Left renal cortex interstitium (tissue), 4 donors: ENCODE measurements at places on chromosomes 6 and 20.
A peak's percentile ranks its signal among the peaks of the same experiment; 100 is the strongest.

GRCh38 chr6:100468016-100468622 lies 3.4 kb upstream of the SIM1 start:
- DNase-seq, result no peak

- no peak for DNase-seq
These were observed 38.0 kb downstream of the C20orf203 start for GRCh38 chr20:32635764-32636163.

GRCh38 chr6:134477991-134478635 lies 160.2 kb upstream of the SGK1 start:
- no peak for DNase-seq

GRCh38 chr20:47989957-47990356 lies 204.7 kb upstream of the SULF2 start:
- peak; percentile 45 for DNase-seq

GRCh38 chr20:35742741-35743523 lies 872 bp upstream of the RBM39 start:
- peak; percentile 15 for DNase-seq

- DNase-seq, result no peak
These were observed 102.2 kb downstream of the PREX1 start for GRCh38 chr20:48725555-48725991.

GRCh38 chr20:63293871-63294535 lies 1.0 kb downstream of the COL20A1 start:
- DNase-seq, result no peak

DNA sequence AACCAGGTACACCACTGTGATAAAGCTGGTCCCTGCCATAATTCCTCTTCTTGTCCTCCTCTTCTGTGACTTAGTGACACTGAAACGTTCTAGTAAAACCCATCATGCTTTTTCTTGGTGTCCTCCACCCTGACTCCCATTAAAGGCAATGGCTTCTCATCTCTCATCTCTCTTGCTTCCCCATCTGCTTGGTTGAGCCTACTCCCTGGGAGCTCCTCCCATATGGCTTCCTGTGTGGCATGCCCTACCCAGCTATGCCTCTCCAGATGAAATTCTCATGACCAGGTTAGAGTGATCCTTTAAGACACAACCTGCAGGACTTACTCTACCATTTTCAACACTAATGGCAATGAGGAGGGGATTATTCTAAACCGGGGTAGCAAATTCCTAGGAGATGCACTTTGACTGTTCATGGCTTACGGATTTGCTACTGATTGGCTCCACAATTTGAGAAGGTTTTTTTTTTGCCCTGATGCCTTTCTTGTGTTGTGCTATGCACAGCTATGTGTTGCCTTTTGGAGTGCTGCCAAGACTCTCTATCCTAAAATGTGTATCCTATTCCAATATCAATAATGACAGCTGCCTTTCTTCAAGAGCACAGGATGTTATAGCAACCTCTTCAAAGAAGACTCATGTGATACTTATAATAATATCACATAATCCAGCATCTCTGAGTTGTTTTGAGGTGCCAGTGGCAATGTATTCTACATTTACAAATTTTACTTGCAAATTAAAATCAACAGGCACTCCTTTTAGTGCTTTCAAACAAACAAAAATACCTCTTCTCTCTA lies 6.1 kb downstream of the SIRPG start:
- DNase-seq, result no peak

DNA sequence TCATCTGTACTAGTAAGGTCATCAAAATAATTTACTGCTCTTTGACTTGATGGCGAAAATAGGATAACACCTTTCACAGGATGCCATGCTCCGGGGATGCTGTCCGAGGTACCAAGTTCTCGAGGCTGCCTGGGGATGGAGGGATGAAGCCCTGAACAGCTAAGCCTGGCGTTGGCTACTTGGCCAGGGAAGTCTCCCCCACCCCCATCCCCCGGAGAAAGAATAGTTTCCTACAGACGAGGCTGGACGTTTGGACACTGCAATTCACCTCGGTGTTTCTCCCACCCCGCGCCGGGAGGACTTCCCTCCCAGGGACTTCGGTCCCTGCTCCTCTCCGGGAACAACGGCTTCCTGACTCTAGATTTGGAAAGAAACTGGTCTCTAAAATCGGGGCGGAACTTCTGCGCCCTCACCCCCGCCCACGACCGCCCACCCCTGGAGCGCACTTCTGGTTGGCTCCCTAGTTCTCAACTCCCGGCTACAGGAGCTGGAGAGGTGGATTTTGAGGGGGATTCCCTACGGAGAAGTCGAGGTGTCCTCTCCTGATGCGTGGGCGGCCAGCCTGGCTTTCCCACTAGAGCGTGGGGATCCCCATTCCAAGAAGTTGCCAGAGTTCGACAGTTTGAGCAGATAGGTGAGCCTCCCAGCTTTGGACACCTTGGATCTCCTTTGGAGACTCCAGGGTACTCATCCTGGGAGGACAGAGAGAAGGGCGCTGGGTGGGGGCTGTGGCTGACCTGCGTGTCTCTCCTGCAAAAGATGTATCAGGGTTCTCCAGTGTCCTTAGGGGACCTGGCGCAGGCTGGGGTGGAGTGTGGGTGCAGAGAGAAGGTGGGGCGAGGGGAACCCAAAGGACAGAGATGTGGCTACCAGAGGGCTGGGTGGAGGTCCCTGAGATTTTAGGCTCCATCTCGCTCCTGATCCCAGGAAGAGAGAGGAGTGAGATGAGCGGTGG lies 1.1 kb downstream of the PCSK2 start:
- no peak for DNase-seq

GRCh38 chr6:155853011-155853410 lies 397.4 kb upstream of the NOX3 start:
- no peak for DNase-seq

- DNase-seq, result no peak
These were observed 2.1 kb downstream of the NQO2 start for GRCh38 chr6:3001773-3002293.
